Heart left ventricle (tissue), 16 donors: ENCODE measurements at places on chromosomes 6 and 20. TPM values are rescaled to one million over a fixed set of nuclear protein-coding genes. Genes with fewer than 3 reads are reported as not detected.
A peak's percentile ranks its signal among the peaks of the same experiment; 100 is the strongest.

DNA sequence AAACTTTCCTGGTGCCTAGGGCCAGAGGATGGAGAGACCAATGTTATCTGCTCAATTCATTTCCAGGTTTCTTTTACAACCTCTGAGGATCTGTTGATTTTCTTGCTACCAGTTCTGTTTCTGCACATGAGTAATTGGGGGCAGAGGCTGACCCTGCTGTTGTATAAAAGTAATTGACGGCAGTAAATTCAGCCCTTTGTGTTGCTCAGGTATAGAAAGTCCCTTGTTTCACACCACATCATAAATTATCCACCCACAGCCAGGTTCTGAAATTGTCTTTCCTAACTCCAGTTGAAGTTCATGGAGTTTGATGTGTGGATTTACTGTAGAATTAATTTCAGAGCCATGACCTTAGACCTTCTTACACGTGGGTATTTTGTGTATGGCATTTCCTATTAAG is 107.4 kb upstream of the GRIK2 start:
- H3K36me3 ChIP-seq: no peaks in the 10 kb centered on the region
- no peak overlapping the region for H3K27ac ChIP-seq
- H3K4me1 ChIP-seq: no peaks in the 10 kb centered on the region
- H3K27me3 ChIP-seq: no peaks in the 10 kb centered on the region

- no peak overlapping the region for H3K27ac ChIP-seq
- no peak overlapping the region for H3K4me3 ChIP-seq
- H3K36me3 ChIP-seq: no peaks in the 10 kb centered on the region
- no peaks in the 10 kb centered on the region for H3K27me3 ChIP-seq
- H3K4me1 ChIP-seq: no peaks in the 10 kb centered on the region
- no peak for DNase-seq
Measured at GRCh38 chr6:69542494-69542893, 254.3 kb downstream of the LMBRD1 start.

DNA sequence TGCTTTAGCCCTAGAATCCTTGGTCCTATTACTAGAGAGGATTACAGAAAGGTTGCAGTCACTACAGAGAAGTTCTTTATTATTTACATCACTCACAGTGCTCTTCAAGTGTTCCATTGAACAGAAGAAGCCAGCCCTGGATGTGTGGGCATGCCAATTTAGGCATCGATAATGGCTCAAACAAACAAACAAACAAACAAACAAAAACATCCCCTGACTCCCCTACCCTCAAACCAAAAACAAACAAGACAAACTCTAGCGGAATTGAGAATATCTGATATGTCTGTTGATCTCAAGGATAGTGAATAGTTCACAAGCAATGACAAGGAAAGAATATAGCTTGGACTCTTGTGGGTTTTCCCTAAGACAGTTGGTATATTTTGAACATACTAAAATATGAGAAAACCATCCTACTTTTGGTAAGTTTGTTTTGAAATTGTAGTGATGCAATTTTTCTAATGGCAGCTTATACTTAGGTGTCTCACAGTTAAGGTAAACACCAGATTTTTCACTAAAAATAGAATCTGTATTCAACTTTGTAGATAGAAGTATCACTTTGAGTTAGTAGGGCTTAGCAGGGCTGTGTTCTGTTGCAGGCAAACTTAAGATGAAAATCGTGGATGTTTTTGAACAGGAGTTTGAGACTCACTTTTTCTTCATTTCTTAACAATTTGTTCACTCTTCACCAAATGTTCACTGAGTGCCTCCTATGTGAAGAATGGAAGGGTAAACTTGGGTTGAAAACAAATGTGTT is 92.8 kb upstream of the FAM184A start:
- no peaks in the 10 kb centered on the region for H3K27me3 ChIP-seq
- no peaks in the 10 kb centered on the region for H3K36me3 ChIP-seq
- DNase-seq: no peak
- no peak overlapping the region for H3K27ac ChIP-seq

- no peak overlapping the region for H3K4me3 ChIP-seq
- no peak overlapping the region for H3K27ac ChIP-seq
- no peak for DNase-seq
- H3K36me3 ChIP-seq: no peaks in the 10 kb centered on the region
Measured at GRCh38 chr6:54876365-54876764, 29.8 kb downstream of the FAM83B start.

DNA sequence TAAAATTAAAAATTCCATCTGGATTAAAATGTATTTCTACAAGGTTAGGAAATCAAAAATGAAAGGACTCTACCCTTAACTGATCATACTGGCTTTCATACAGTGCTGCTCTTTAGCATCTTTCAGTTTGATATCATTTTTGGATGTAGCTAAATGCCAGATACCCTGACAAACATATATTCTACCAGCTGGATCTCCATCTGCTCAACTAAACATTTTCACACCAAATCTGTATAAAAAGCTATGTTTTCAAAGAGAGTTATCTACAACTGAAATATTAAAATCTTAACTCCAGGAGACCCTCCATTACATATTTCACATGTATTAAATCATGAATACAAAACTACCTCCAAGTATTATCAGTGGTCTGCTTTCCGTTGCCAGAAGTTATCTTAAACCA is 95.7 kb downstream of the EPHA7 start:
- H3K4me3 ChIP-seq: no peak overlapping the region
- no peak for DNase-seq
- no peaks in the 10 kb centered on the region for H3K36me3 ChIP-seq
- H3K4me1 ChIP-seq: no peaks in the 10 kb centered on the region
- H3K27me3 ChIP-seq: no peaks in the 10 kb centered on the region

- no peak for DNase-seq
- H3K27me3 ChIP-seq: no peaks in the 10 kb centered on the region
- H3K36me3 ChIP-seq: no peaks in the 10 kb centered on the region
- no peak overlapping the region for H3K4me3 ChIP-seq
- peaks cover 43% of the 10 kb centered on the region for H3K4me1 ChIP-seq
Measured at GRCh38 chr6:159713984-159714383, 13.3 kb upstream of the WTAP start.

- DNase-seq: no peak
- peaks cover 12% of the 10 kb centered on the region for H3K4me1 ChIP-seq
- no peak overlapping the region for H3K27ac ChIP-seq
- H3K27me3 ChIP-seq: no peaks in the 10 kb centered on the region
- H3K36me3 ChIP-seq: no peaks in the 10 kb centered on the region
Measured at GRCh38 chr6:14546036-14546435, 428.5 kb downstream of the CD83 start.

GRCh38 chr6:52611833-52612232 is 35.0 kb upstream of the TRAM2 start:
- DNase-seq: no peak
- no peak overlapping the region for H3K4me3 ChIP-seq
- H3K27ac ChIP-seq: no peak overlapping the region

- H3K4me1 ChIP-seq: no peaks in the 10 kb centered on the region
- no peak for DNase-seq
- no peak overlapping the region for H3K4me3 ChIP-seq
- H3K27ac ChIP-seq: no peak overlapping the region
- H3K36me3 ChIP-seq: peaks cover 100% of the 10 kb centered on the region
Measured at GRCh38 chr20:58990651-58991445, 9.8 kb downstream of the NELFCD start.

DNA sequence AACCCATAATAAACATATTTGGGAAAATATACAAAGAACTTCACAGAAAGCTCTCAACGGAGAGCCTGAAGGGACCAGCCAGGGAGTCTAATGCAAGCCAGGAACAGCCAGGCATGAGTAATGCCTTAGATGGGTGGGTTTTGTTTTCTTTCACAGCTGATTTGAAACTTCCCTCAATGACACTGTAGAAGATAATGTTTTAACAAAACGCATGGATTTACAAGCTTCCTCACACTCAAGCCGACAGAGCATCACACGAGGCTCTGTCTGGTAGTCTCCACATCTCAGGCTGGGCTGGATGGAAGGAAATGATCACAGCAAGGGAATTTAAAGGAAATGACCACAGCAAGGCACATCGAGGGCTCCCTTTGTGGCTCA is 113.9 kb downstream of the GMPR start:
- no peaks in the 10 kb centered on the region for H3K36me3 ChIP-seq
- no peak for DNase-seq
- no peaks in the 10 kb centered on the region for H3K4me1 ChIP-seq

DNA sequence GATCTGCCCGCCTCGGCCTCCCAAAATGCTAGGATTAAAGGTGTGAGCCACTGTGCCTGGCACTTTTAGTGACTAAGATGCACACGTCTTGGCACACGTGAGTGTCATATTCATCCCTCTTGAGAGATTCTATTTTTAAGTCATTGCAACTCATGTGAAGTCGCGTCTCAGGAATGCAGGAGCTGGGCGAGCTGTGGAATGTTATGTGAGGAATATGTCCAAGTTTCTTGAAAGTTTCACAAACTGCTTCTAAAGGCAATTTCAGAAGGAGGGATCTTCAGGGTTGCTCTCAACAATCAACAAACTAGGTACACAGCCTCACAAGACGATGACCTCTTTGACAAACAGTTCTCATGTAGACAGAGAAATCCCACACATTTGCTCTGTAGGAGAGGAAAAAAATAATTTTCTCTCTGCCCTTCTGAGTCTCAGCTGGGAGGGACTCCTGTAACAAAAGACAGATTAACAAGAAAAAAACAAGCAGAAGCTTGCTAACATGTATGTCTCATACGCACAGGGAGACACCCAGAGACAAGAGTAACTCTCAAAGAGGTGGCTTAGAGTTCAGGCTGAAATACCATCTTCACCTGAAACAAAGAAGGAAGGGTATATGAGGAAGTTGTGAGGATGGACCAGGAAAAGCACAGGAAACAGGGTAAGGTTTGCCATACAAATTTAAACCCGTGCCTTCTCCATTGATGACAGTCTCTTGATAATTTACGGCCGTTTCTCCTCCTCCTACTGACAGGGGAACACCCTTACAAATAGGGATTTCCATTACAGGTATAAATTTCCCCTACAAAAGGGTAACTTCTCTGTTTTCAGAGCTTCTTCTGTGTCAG is 45.3 kb upstream of the FAM50B start:
- H3K27me3 ChIP-seq: no peaks in the 10 kb centered on the region
- H3K4me3 ChIP-seq: no peak overlapping the region
- no peaks in the 10 kb centered on the region for H3K36me3 ChIP-seq
- no peak for DNase-seq
- H3K27ac ChIP-seq: peak overlapping the region; percentile 35

GRCh38 chr6:100948381-100949133 is 67.4 kb upstream of the ASCC3 start:
- no peak overlapping the region for H3K27ac ChIP-seq
- H3K36me3 ChIP-seq: no peaks in the 10 kb centered on the region
- no peak for DNase-seq
- H3K27me3 ChIP-seq: no peaks in the 10 kb centered on the region
- no peaks in the 10 kb centered on the region for H3K4me1 ChIP-seq

DNA sequence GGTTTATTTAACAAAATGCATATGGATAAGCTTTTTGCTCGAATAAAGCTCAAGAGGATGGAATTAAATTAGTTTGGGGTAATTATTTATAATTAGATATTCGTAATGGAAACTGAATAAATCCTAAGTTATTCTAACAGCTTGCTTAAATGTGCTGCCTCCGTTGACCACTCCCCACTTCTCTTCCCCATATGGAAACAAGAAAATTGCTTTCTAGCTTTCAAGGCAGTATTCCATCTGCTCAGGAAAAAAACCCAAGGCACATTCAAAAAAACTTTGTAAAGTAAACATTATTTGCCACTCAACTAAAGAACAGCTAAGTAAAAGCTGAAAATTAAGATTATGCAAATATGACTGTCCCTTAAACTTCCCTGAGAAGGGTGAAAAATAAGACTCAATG is 369.2 kb downstream of the HAO1 start:
- no peak overlapping the region for H3K27ac ChIP-seq
- H3K4me1 ChIP-seq: no peaks in the 10 kb centered on the region
- no peak overlapping the region for H3K4me3 ChIP-seq
- no peaks in the 10 kb centered on the region for H3K36me3 ChIP-seq

DNA sequence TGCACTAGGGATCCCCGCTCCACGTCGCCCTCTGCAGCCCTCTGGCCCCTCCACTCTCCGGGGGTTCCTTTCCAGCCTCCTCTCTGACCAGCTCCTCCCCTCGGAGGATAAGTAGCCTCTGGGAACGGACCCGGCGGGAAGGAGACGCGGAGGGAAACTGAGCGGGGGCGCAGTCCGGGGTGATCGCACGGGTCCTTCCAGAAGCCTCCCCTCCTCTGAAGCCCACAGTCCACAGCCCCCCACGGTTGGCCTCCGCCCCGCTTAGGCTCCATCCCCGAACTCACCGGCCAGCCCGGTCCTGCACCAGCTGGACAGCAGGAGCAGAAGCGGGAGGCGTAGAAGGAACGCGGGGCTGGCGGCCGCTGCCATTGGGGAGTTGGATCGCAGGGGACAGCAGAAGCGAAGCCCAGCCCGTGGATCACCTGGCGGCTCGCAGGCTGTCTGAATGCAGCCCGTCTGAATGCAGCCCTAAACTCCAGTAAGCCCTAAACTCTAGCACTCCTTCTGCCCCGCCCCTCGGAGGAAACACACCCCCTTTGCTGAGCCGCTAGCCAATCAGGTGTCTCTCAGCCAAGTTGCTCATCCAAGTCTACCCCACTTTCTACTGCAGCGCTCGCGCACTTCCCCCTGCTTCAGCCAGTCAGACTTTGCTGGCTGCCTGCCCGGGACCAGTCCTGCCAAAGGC is at the start of gene RAET1G:
Gene RAET1G, minus strand, starts transcription at position 480 of the 685 bp plus-strand sequence. Its CDS starts 111 bp downstream, at position 369.
- H3K36me3 ChIP-seq: no peaks in the 10 kb centered on the region
- peaks cover 4% of the 10 kb centered on the region for H3K27me3 ChIP-seq
- peak within 1 kb of the TSS; percentile 42 for H3K4me3 ChIP-seq
- peak; percentile 91 for DNase-seq
- no peak within 1 kb of the TSS for H3K27ac ChIP-seq
- H3K4me1 ChIP-seq: no peaks in the 10 kb centered on the region

- no peaks in the 10 kb centered on the region for H3K27me3 ChIP-seq
- no peaks in the 10 kb centered on the region for H3K36me3 ChIP-seq
- no peak for DNase-seq
- no peak overlapping the region for H3K4me3 ChIP-seq
- H3K4me1 ChIP-seq: no peaks in the 10 kb centered on the region
Measured at GRCh38 chr6:160355001-160355400, 6.8 kb downstream of the SLC22A3 start.

UBE2C gene
- not detected for total RNA-seq

SAPCD1 gene
- not detected for total RNA-seq

MYB gene
- 0.20 TPM for total RNA-seq

SASH1 gene
- total RNA-seq: 47.5 TPM
